Activated CD8-positive, alpha-beta memory T cell treated with anti-CD3 and anti-CD28 coated beads for 4 hours (primary cell): ENCODE measurements at places on chromosomes 2 and 18.
A peak's percentile ranks its signal among the peaks of the same experiment; 100 is the strongest.

- no peak for DNase-seq
These were observed 34.4 kb upstream of the SH3BP4 start for GRCh38 chr2:234917211-234917975.

DNA sequence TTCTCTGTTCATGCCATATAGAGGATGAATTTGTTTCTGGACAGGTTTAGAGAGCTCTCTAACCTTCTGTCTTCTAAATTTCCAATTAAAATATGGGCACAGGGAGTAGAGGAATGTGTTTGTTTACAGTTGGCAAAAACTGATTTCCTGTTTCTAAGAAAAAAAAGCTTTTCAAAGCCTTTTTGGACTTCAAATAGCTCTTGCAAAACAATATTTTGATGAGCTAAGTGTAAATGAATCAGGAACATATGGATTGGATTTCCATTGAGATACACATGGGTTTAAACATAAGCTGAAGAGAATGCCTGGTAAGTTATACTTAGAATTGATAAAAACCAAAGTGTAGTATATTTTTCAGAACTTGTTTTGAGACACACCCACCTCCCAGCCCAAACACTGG is 677.5 kb downstream of the NYAP2 start:
- no peak for DNase-seq

DNA sequence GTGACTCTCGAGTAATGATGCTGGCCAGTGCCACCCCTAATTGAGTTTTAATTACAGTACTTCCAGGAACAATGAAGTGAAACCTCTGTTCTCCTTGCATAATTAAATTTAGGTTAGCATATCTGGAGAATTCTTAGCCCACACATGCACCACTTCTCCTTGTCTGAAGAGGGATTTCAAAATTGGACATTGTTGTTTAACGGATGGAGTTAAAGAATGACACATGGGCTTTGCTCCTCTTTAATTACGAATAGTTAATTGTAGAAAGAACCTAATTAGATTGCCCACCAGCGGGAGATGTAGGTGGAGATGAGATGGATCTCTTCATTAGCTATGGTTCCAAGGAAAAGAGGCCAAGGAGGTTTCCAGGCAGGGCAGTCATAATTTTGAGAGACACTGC is 33.1 kb upstream of the EN1 start:
- no peak for DNase-seq

DNA sequence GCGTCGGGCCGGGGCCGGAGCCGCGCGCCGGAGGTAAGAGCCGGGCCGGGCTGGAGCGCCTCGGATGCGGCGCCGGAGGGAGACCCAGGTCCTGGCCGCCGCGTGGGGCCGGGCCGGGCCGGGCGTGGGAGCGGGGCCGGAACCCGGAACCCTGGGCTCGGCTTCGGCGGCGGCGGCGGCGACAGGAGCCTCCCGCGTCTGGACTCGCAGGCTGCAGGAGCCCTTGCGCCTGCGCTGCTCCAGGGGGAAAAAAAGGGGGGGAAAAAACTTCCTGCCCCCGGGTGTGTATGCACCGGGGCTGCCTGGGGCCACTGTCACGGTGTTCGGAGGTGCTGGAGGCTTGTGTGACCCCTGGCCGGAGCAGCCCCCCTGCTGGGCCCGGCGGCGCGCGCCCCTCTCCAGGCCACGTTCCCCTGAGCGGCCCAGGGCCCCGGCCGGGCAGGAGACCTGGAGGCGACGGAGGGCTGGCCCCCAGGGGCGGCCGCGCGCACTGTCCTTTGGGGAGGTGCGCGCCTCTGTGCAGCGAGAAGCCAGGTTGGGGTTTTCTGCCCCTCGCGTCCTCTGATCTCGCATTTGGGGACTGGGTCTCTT is 864 bp downstream of the KLHL29 start:
- DNase-seq = no peak

DNA sequence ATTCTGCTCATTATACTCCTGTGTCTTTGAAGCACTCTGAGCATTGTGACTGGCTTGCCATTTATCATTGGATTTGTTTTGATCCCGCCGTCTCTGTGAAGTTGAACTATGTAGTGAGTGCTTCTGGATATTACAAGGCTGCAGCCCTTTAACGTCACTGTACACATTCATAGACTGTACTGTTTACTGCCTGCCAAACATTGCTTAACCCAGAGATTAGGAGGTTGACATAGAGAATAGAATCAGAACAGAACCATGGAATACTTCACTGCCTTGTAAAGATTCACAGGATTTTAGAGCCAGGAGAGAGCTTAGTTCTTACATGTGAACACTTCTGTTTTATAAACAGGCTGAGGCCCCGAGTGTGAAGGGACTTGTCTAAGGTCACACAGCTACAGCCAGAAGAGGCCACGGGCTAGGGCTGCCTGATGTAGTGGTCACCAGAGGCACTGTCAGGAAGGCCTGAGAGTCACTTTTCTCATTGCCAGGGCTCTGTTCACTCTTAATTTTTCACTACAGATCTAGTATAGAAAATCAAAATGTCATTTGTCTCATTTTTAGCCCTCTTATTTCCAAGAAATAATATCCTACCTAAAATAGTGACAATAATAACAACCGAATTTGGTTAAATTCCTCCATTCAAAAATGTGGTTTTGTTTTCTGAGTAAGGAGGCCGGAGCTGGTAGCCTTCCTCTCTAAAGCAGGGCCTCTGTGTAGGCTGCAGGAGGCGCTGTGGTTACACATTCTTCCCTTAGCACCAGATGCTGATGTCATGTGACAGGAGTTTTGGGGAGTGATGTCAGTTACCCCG is 87.9 kb downstream of the UGGT1 start:
- DNase-seq = peak; percentile 3

GRCh38 chr2:83757329-83757728 is 701.8 kb downstream of the SUCLG1 start:
- DNase-seq = no peak

DNA sequence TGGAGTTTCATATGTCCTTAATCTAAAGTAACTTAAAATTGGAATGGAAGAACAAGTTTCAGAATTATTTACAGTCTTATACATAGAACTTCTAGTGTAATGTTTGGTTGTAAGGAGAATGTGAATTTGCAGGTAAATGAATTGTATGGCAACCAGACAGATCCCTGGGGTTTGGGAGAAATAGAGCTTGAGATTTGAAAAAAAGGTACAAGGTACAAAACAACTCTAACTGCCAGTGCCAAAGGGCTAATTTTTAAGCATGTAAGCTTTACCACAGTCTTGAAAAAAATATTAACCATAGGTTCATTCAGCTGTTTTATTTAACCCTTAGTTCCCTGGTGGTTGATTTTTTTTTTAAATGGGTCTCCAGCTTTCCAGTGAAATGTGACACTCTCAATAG is 103.3 kb downstream of the ICA1L start:
- DNase-seq = no peak

- DNase-seq = no peak
These were observed 21.9 kb upstream of the PAX3 start for GRCh38 chr2:222320436-222321395.

- no peak for DNase-seq
These were observed 9.7 kb downstream of the FMNL2 start for GRCh38 chr2:152344579-152345195.

- DNase-seq = no peak
These were observed 54.7 kb downstream of the UXS1 start for GRCh38 chr2:106139238-106139935.

- DNase-seq = peak; percentile 28
These were observed 12.4 kb downstream of the ASB1 start for GRCh38 chr2:238438856-238439849.

- no peak for DNase-seq
These were observed 66.8 kb downstream of the CCDC138 start for GRCh38 chr2:108853421-108853820.

- no peak for DNase-seq
These were observed 84.3 kb downstream of the COPS8 start for GRCh38 chr2:237170020-237170419.

DNA sequence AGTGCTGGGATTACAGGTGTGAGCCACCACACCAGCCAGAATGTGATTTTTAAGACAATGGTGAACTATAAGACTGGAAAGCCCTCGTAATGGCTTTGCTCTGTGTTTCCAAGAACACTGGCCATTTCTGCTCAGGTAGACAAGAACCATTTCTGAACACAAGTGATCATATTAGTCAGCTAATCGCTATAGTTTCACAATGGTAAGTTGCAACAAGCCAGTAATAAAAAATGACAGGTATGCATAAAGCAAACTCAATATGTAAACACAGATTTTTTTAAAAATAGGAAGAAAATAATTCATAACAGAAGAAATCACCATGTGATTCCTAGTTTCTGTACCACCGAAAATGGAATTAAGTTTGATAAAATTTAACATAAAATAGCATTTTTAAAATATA is 166.5 kb downstream of the THADA start:
- no peak for DNase-seq

- DNase-seq = no peak
These were observed 18.2 kb upstream of the CRIM1 start for GRCh38 chr2:36337354-36337753.

DNA sequence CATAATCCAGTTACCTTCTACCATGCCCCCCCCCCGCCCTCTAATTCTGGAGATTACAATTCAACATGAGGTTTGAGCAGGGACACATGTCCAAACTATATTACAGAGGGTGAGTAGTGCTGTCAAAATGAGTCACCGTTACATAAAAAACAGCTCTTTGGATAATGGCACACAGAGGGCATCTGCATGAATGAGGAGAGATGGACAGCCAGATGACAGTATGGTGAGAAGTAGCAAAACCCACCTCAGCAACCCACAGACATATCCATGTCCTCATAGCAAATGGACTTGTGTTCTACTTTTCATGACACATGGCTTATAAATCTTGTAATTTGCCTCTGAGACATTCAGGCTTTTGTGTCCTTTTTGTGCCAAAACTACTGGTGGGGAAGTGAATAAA is 132.0 kb downstream of the EML6 start:
- no peak for DNase-seq

- DNase-seq = no peak
These were observed 34.4 kb upstream of the GALNT1 start for GRCh38 chr18:35547008-35547605.

- no peak for DNase-seq
These were observed 70.4 kb downstream of the ZNF521 start for GRCh38 chr18:25281556-25281955.

DNA sequence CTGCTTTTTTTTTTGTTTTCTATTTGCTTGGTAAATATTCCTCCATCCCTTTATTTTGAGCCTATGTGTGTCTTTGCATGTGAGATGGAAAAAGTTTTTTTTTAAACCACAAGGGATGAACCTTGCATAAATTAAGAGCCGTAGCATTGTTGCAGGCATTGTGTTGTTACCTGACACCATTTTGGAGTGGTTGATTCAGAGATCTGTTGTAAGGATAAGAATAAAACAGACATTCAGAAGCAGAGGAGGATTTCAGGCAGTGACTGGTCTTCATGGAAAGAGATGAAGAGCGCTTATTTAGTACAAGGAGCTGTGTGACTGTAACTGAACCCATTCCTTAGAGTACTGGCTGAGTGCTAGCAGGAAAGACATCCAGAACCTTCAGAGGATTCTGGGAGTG is 101.2 kb downstream of the LTBP1 start:
- no peak for DNase-seq

- no peak for DNase-seq
These were observed 14.6 kb downstream of the RAB31 start for GRCh38 chr18:9722691-9723090.
